ENCODE measurements at places on chromosomes 13 and 19.

DNA sequence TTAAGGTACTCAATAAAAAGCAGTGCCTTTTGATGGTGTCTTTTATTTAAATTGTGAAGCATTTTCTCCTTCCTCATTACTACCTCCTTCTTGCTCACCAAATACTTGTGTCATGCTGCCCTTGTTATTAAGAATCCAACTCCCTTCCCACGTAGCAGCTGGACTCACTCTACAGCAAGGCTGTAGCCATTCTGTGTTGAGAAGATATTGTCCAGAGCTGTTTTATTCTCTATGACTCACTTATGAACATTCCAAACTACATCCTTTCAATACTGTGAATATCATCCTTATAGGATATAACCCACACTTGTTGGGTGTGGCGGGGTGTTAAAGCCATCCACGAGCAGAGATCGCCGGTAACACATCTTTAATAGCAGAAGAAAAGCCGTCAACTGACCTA lies 1671.5 kb upstream of the SLC10A2 start:
- DNase-seq: no peak

DNA sequence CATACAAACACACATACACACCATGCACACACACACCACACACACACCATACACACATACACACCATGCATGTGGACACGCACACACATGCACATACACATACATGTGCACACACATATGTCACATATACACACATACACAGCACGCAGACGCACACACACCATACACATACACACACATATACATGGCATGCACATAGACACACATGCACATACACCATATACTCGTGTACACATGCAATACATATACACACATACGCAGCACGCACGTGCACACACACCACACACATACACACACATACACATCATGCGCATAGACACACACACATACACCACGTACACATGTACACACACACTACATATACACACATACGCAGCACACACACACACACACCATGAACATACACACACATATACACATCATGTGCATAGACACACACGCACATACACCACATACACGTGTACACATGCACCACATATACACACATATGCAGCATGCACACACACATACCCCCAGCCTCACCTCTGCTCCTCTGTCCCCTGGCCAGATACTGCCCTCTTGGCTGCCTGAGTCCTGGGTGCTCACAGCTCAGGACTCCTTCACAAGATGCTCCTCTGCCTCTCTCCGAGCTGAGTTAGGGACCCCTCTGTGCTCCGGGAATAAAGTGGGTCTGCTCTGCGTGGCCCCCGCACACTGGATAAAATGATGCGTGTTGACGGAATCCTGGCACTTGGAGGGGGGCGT lies 70.9 kb upstream of the ARHGEF7 start:
- DNase-seq: no peak

DNA sequence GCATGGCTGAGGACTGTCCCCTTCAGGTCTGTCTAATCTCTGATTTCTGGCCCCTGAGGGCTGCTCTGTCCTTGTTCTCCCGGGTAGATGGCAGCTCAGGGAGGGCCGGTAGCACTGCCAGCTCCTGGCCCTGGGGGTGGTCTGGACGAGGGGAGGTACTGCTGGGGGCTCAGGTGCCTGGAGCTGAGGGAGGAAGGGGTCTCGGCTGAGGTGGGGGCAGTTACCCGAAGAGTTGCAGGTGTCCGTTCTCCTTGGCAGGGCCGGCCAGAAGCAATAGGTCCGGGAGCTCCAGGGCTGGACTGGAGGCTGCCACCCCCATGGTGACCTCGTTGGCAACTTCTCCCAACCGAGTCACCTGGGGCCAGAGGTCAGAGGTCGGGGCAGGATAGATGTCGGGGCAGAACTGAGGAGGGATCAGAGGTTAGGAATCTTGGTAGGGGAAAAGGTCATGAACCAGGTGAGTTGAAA lies 1.2 kb upstream of the EMC10 start:
- DNase-seq: no peak

DNA sequence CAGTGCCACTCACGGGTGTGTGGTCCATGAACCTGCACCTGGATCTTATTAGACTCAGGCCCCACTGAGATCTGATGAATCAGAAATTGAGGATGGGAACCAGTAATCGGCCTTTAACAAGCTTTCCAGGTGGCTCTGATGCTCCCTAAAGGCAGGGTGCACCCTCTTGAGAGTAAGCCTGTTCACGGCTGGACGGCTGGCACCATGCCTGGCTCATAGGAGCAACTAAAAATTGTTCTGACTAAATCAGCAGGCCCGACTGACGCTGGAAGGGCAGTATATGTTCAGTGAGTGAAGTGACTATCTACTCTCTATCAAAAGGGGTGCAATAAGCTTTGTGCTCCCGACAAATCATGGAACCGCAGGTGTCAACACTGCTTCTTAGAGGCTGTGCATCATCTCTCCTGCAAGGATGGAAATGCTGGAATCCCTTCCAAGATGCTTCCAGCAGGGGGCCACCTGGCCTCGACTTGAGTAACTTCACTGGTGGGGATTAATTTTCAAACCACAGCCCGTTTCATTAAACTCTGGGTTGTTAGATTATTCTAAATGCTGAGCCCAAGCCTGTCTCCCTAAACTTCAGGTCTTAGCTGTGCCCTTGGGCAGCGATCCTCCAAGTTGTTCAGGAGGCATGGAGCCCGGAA lies 28.4 kb downstream of the TMTC4 start:
- no peak for DNase-seq

GRCh38 chr13:98697791-98698190 lies 54.7 kb downstream of the SLC15A1 start:
- no peak for DNase-seq

- DNase-seq: no peak
These were observed 1.7 kb downstream of the CD320 start for GRCh38 chr19:8306235-8307054.

GRCh38 chr19:10219678-10220077 lies 11.5 kb downstream of the S1PR2 start:
- no peak for DNase-seq

GRCh38 chr13:41492432-41493260 lies 35.3 kb downstream of the RGCC start:
- no peak for DNase-seq

- DNase-seq: no peak
These were observed 12.3 kb downstream of the TPT1 start for GRCh38 chr13:45328661-45329111.

- no peak for DNase-seq
These were observed 6.2 kb downstream of the GPX4 start for GRCh38 chr19:1109697-1110671.

DNA sequence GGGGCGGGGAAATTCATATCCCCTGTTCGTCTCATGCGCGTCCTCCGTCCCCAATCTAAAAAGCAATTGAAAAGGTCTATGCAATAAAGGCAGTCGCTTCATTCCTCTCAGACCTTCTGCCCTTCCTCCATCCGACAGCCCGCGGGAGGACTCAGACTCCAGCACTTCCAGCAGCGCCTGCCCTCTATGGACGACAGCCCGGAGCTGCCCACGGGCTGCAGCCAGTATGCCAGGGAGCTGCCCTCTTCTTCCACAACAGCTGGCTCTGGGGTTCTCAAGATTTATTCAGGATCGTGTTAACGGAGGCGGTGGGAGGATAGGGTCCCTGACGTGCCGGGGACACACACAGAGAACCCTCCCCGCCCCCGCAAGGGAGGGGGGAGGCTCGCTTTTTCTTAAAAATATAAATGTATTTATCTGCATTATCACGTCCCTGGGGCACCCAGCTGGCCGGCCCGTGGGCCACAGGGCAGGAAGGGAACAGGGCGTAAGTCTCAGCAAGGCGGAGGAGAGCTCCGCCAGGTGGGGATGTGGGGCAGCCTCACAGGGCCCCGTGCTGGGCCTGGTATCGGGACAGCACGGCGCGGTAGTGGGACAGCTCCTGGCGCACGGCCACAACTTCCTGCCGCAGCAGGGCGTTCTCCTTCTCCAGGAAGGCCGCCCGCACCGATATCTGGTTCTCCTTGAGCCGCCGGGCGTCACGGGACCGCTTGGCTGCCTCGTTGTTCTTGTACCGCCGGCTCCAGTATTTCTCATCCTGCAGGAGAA lies 6.7 kb downstream of the DBP start:
- DNase-seq: no peak

GRCh38 chr19:34096020-34096915 lies 76.0 kb upstream of the LSM14A start:
- no peak for DNase-seq

- DNase-seq: no peak
These were observed 63.6 kb downstream of the RASA3 start for GRCh38 chr13:114068656-114069318.

GRCh38 chr13:44951184-44951583 lies 38.1 kb downstream of the NUFIP1 start:
- no peak for DNase-seq

DNA sequence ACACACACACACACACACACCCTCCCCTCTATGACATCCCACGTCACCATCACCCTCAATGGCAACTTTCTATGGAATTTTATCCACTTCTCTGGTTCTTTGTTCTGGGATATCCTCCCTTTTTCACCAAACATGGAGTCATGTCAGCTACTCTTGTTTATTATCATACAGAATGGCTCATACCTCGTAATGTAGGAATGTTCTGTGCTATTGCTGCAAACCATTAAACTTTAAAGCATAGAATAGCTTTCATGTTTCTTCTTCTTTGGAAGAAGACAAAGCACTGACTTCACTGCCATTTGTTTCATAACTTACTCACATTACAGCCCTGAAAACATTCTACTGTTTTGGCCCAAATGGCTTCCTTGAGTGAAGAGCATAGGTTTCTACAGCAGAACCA lies 163.4 kb downstream of the FOXO1 start:
- DNase-seq: no peak

DNA sequence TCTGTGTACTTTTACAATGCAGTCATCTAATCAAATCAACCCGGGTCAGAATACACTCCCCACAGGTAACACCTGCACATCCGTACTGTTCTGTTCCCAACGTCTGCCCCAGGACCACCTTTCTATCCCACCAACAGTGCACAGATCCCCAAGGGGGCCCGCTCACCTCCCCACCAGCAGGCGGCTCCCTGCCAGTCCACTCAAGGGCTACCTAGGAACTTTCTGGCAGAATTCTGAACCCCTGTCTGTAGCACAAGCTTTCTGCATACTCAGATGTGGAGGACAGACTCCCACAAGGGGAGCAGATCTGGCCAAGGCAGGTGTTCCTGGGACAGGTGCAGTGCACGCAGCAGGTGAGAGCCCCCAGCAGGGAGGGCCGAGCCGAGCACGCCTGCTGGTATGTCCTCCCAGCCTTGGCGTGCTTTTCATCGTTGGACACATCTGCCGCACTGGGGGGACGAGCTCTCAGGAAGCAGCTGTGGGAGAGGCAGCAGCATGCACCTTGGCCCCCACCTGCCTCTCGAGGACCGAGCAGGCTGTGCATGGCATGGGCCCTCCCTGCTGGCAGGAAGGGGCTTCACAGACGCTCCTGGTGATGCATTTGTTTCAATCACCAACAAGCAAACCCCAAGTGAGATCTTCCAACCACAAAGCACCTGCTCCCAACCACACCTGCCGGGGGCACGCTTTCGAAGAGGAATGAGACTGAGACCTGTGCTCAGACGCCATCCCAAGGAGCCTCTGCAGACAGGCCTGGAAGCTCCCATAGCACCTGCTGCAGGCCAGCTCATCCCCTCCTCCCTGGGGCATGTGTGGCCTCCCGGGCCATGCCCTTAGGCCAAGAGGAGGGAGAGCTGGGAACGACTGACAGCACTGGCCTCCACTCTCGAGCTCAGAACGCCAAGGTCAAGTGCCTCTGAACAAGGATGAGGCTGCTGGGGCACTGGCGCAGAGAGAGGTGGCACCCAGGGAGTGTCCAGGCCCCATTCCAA lies 35.9 kb downstream of the RAB20 start:
- DNase-seq: no peak

DNA sequence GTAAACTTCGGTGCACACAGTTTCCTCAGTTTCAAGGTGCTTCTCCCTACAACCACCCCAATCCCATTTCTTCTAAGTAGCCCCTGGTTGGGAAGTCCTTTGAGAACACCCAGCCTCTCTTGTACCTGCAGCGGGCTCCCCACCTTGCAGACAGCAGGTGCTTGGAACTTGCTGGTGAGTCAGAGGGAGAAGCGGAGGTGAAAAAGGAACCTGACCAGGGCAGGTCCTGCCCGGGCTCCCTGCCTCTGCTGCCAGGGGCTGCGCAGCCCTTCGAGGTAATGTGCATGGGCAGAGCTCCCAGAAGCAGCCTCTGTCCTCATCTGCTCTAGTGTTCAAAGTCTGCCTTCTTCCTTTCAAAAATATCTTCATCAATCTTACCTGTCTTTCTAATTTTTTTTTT lies 274.0 kb upstream of the SOX1 start:
- DNase-seq: no peak

- DNase-seq: no peak
These were observed 809 bp downstream of the MISP start for GRCh38 chr19:751501-752341.

GRCh38 chr19:7152568-7152967 lies 83.1 kb downstream of the ZNF557 start:
- DNase-seq: no peak

GRCh38 chr19:1248139-1248785 lies at the start of gene MIDN:
Gene MIDN (plus strand): TSS chr19:1248583. CDS start chr19:1250297, 1,714 bp downstream.
- no peak for DNase-seq

DNA sequence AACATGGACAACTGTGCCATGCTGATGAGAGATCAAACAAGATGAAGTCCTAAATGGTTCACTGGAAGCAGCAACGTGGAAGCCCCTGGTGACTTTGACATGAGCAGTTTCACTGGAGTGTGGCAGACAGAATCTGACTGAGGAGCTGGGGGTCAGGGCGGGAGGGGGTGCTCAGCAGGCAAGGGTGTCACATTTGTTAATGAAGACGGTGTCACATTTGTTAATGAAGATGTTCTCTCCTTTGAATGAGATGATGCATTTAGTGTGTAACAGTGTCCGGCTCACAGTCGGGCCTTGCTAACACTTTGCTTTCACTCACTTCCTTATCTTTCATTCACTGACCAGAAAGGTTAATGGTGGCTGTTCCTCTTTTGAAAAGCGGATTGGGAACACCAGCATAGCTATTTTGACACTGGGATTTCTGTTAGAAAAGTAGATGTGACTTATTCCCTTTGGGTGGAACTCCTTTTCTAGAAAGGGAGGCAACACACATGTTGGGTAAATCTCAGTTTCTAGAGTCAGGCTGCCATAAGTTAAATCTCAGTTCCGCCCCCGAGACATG lies 693.7 kb downstream of the UQCRFS1 start:
- DNase-seq: no peak

GRCh38 chr13:97249093-97249795 lies 27.1 kb downstream of the MBNL2 start:
- no peak for DNase-seq

DNA sequence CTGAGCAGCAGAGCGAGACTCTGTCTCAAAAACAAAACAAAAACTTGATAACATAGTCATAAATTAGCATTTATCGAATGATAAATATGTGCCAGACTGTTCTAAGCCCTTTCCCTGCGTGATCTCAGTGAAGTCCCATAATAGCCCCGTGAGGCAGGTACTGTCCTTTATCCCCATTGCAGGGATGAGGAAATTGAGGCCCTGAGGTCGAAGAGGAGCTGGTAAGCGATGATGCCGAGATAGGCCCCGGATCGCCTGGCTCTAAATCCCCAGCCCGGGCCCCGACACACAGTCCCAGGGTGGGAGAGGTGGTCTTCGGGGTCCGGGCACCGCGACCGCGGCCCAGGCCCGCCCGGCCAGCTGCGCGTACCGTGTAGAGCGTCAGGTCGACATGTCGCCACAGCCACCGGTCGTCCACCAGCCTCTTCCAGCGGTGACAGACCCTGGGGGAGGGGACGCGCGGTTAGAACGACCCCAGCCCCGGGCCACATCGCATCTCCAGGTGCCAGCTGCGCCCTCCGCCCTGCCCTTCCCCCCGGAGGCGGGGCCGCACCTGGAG lies 625 bp downstream of the FBXL12 start:
- no peak for DNase-seq

GRCh38 chr13:77459592-77459991 lies 75.9 kb upstream of the SCEL start:
- DNase-seq: no peak
